ENCODE measurements at places on chromosomes 2 and 18.
A peak's percentile ranks its signal among the peaks of the same experiment; 100 is the strongest.

DNA sequence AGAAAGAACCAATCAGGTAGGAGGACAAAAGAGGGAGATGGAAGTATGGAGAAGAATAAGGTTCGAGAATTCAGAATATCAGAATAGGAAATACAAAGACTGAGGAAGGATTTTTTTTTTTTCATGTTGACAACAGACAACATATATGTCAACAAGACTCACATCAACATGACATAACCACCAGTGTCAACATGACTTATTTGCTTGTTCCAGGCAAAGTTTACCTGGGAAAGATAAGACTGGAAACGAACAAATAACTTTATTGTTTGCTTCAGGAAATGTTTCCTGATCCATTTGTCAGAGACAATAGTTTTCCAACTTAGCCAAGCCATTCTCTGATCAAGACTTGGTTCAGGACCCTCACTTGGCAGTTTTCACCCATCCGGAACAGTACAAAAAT, 321.9 kb upstream of the NETO1 start:
- DNase-seq: no peak

- DNase-seq: no peak
These were observed 1467.4 kb upstream of the NXPH2 start for GRCh38 chr2:140247451-140248195.

GRCh38 chr18:54089749-54090459, 134.6 kb downstream of the MBD2 start:
- no peak for DNase-seq

DNA sequence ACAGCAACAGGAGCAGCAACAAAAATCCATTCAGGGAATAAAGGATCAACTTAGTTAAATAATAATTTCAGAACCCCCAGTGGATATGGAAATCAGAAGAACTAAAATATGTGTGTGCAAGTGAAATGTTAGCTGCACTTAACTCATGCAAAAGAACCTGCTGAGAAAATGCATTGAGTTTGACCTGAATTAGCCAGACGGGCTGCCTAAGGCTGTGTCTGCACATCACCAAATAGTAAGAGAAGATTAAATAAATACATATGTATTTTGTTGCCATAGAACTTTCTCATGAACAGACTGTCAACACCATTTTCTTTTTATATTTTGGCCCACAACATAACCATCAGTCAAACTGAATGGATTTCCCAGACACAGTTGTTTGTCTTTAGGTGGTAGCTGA, 262.0 kb upstream of the PIK3C3 start:
- DNase-seq: no peak

- no peak for DNase-seq
These were observed 149.8 kb downstream of the FAM210A start for GRCh38 chr18:13576598-13576997.

- DNase-seq: peak; percentile 40
These were observed 22.8 kb downstream of the ZSCAN30 start for GRCh38 chr18:35267161-35267651.

Data from activated CD8-positive, alpha-beta memory T cell treated with anti-CD3 and anti-CD28 coated beads for 1 hour (primary cell).